ENCODE measurements at places on chromosomes 3 and 15. TPM values are rescaled to one million over a fixed set of nuclear protein-coding genes. Genes with fewer than 3 reads are reported as not detected.

Gene GNAT1
- total RNA-seq = not detected

Gene KBTBD13
- not detected for total RNA-seq

Gene C2CD4B
- 2.5 TPM for total RNA-seq

Gene HIGD2B
- total RNA-seq = not detected

Gene DISP2
- total RNA-seq = 0.17 TPM

Gene LAMB2
- total RNA-seq = 609 TPM

Gene RPL29
- total RNA-seq = 1,908 TPM

Gene CLRN1
- not detected for total RNA-seq

Gene TEX9
- 4.6 TPM for total RNA-seq

GRCh38 chr3:131795390-131796090, 239.3 kb downstream of the CPNE4 start:
- no peak for DNase-seq

DNA sequence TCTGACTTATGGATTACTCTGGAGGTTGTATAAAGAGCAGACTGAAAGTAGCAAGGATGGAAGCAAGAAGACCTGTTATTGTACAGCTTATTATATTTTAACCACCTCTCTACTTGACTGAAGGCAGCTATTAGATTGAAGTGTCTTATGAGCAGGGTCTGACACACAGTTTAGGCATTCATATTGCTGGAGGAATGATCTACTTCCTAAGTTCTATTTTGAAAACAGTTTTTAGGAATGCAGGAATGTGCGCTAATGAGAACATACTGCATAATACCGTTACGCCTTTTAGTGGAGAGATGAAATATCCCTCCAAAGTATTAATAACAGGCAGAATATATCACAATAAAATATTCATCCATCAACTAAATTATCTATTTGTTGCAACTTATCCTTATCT, 193.3 kb downstream of the ISL2 start:
- DNase-seq = no peak

DNA sequence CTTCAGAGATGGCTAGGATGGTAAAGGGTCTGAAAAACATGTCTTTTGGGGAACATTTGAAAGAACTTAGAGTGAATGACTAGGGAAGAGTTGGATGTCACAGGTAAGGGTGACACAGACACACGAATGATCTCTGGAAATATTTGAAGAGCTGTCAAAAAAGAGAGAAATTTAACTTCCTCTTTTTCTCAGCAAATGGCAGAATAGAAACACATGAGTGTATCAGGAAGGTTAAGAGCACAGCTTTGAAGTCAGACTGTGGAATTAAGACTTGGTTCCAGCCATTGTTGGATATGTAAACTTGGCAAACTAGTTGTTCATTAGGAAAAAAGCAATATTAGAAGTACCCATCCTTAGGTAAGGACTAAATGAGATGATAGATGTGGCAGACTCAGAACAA, 117.7 kb downstream of the IMPG2 start:
- DNase-seq = no peak

DNA sequence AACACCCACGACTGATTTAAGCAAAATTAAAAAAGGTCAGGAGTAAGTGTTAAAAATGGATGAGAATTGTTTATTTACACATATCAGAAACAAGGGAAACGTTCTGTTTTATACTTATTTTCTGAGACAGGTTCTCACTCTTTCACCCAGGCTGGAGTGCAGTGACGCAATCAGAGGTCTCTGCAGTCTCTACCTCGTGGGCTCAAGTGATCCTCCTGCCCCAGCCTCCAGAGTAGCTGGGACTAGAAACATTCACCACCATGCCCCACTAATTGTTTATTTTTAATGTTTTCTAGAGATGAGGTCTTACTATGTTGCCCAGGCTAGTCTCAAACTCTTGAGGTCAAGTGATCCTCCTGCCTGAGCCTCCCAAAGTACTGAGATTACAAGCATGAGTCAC, 1080.3 kb downstream of the ROBO1 start:
- no peak for DNase-seq

GRCh38 chr3:101278727-101279126, 41.6 kb downstream of the IMPG2 start:
- no peak for DNase-seq

DNA sequence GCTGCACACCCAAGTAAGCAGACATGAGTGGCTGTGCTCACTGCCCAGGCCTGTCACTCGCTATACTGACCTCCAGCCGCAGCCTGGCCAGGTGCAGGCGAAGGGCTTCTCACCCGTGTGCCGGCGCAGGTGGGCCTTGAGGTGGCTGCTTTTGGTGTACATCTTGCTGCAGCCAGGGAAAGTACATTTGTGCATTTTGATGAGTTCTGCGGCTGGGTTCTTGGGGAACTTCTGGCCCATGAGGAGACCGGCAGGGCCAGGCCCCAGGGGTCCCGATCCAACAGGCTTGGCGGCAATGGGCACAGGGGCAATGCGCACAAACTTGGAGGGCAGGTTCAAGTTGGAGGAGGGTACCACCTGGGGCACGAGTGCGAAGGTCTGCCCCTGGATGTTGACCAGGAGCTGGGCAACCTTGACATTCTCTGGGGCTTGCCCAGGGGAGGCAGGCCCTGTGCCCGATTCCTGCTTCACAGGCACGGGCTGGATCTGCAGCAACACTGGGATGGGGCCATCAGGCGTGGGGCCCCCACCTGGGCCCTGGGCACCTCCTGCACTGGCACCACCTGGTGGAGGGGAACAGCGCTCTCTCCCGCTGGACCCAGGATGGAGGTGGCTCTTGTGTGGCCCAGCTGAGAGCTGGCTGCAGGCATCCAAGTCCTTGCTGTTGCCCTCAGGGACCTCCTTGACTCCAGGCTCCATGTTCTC, 5.3 kb downstream of the KLF15 start:
- DNase-seq = no peak

Measured in esophagus muscularis mucosa (tissue), 4 donors.